ENCODE measurements at places on chromosomes 4 and X.

DNA sequence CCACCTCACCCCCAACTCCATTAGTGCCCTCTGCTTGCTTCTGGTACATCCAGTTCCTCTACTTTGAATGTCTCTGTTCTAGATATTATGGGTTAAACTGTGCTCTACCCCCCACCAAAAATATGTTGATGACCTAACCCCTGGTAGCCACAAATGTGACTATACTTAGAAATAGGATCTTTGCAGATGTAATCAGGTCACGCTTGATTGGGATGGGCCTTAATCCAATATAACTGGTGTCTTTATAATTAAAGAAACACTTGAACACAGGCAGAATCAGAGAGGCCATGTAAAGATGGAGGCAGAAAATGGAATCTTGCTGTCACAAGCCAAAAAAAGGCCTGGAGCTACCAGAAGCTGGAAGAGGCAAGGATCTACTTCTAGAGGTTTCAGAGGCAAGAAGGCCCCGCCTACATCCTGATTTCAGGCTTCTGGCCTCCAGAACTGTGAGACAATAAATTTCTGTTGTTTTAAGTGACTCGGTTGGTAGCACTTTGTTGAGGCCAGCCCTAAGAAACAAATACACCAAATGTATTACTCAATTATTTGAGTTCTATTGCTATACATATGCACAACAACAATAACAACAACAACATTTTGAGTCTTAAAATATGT lies 220.0 kb downstream of the PPP3CA start:
- no peak for DNase-seq

DNA sequence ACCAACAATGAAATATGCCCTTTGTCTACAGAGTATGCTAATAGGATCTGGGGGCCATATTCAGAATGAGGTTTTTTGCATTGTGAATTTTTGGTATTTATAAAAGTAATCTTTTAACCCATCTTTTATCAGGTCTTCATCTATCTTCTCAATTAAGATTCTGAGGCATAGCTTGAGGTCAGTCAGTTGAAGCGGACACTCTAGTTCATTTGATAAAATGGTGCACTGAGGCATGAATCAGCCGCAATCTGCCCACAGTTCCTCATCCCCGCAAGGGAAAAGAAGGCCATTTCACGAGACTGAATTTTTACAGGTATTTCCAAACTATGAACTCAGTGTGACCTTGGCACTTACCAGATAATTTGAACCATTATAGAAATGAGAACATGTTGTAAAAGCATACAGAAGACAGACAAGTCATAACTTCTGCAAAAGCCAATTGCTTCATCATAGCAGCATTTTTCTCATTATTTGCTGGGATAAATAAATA lies 19.3 kb upstream of the VCX2 start:
- no peak for DNase-seq

- no peak for DNase-seq
Measured at GRCh38 chr4:130124066-130124465, 1028.1 kb downstream of the C4orf33 start.

GRCh38 chr4:159334461-159334860 lies 231.6 kb downstream of the RAPGEF2 start:
- no peak for DNase-seq

- DNase-seq, result no peak
Measured at GRCh38 chr4:93431371-93431770, 397.2 kb upstream of the ATOH1 start.

DNA sequence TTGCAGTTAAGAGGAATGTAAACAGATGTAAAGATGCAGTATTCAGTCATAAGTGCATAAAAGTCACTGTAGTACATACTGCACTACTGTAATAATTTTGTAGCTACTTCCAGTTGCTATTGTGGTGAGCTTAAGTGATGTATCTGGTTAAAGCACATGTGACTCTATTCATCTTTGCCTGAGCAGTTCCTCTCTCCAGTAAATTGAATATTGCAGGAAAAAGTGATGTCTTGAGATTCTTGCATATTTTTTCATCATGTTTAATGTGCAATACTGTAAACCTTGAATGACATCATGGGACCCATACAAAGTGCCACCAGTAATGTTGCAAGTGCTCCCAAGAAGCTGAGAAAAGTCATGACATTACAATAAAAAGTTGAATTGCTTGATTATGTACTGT lies 9.6 kb downstream of the UBA6 start:
- no peak for DNase-seq
